Neural progenitor cell (in vitro differentiated cells): ENCODE measurements at places on chromosomes 4 and X.

- DNase-seq = no peak
Observed at GRCh38 chr4:751676-752075, 46.0 kb downstream of the PCGF3 start.

GRCh38 chrX:46575586-46575985 is 2.0 kb downstream of the CHST7 start:
- DNase-seq = no peak

DNA sequence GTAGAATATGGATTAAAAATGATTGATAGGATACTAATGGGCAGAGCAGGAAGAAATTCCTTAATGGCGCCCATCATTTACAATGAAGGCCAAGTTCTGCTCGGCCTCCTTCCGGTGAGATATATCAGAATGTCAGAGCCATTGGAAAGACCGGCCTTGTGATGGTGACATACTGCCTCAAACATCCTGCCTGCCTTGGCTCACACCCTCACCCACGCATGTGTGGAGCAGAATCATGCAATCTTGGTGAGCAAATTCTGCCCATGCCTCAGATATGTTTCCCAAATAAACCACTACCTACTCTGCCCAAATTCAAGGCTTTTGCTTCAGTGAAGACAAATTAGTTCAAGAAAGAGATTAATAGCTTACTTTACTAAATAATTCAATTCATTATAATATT is 163.3 kb downstream of the MID1 start:
- no peak for DNase-seq

DNA sequence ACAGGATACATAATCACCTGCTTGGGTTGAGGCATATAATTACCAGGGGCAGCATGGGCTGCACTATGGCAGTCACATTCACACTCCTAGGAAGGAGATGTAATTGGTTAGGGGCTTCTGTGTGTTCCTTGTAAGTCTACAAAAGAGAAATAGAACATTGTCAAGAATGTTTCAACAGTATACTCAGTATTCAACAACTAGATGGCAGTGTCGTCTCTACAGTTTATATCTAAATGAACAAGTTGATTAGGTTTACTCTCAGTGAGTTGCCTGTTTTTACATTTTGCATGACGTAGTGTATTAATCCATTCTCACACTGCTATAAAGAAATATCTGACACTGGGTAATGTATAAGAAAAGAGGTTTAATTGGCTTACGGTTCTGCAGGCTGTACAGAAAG is 50.5 kb upstream of the RAB33B start:
- DNase-seq = peak; percentile 22

GRCh38 chr4:82450966-82451755 is 20.8 kb downstream of the ENOPH1 start:
- DNase-seq = no peak

- no peak for DNase-seq
Observed at GRCh38 chrX:43688586-43688985, 32.5 kb downstream of the MAOA start.

DNA sequence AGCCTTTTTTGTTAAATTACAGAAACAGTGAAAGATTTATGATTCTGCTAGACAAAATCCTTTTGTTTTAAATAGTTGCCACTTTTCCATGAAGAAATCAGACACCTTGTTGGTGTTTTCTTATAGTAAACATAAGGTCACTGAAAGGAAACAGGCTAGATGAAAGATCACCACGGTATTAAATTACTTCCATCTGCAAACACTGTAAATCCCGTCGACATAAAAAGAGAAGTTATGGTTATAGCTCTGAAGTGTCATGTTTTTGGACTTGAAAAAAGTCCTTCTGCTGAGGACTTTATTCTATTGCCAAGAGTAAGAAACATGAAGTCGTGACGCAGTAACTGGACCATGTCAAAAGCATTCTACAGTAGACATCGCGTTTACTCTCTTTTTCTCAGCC is 567.6 kb upstream of the SLIT2 start:
- no peak for DNase-seq

DNA sequence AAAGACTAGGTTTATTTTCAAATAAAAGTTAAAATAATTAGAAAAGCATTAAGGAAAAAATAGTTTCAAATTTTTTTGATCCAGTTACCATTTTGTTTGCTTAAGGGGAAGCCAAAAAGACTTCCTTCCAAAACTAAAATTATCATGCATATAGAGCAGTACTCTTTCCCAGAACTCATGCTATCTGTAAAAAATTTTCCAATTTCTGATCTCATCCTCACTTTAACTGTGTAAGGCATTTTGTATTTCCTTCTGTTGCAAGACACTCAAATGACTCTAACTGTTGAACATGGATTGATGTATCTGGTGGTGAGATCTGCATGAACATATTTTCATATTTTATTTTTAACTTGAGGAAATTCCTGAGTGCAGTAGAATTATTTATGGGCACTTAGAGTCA is 150.1 kb downstream of the ADAM29 start:
- no peak for DNase-seq
